ENCODE measurements at places on chromosomes 6 and 20. TPM values are rescaled to one million over a fixed set of nuclear protein-coding genes. Genes with fewer than 3 reads are reported as not detected.

FAM209A gene
- total RNA-seq, result 7.5 TPM

MYCT1 gene
- not detected for total RNA-seq

DNA sequence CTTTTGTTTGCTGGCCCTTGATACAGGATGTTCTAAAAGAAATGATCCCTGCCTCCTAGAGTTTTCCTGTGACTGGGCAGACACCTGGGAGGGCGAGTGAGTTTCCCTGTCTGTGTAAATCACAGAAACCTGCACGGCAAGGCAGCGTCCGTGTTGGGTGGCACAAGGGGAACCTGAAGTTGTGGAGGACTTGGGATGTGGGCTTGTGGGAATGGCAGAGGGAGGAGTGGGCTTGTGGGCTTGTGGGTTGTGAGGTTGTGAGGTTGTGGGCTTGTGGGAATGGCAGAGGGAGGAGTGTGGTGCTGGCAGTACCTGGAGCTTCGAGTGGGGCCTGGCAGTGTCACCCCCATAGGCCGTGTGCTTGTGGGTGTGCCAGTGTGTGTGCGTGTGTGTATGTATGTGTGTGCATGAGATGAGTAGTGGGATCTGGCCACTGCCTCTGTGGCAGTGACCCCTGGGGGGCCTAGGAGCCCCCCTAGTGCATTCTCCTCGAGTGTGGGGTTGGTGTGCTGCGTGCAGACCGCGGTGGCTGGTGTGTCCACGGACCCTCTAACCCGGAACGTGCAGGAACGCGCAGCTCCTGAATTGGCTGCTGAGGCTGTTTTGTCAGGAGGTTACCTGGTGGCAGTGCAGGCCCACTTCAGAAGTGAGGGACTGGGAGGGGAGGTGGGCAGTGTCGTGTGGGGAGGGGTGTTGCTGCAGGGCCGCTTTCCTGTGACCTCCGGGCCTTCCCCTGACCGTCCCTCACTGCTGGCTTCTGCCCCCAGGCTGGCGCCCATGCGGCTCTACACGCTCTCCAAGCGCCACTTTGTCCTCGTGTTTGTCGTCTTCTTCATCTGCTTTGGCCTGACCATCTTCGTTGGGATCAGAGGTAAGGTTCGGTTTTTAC, 13.0 kb downstream of the TMEM181 start:
- DNase-seq, result no peak

GRCh38 chr20:2849529-2849928, 9.0 kb downstream of the VPS16 start:
- no peak for DNase-seq

GRCh38 chr6:111013144-111013915, 31.5 kb downstream of the RPF2 start:
- no peak for DNase-seq

DNA sequence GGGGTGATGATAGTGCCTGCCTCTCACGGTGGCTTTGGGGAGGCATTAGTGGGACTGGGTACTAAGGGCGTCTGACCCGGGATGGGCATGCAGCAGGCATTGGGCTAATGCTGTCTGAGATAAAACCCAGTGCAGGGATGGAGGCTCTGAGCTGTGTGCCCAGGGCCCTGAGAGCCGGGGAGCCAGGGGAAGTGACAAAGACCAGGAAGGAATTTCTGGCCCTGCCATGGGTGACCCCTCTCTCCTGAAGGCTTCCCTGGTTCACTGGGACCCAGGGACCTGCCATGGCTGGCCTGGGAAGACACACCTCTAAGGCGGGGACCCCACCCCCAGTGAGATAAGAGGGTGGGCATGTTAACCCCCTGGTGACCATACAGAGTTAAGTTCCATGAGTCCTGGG, 3.9 kb upstream of the GATA5 start:
- no peak for DNase-seq

GRCh38 chr20:309306-309840, 12.0 kb downstream of the ZCCHC3 start:
- no peak for DNase-seq

GJE1 gene
- not detected for total RNA-seq

HAO1 gene
- not detected for total RNA-seq

DNA sequence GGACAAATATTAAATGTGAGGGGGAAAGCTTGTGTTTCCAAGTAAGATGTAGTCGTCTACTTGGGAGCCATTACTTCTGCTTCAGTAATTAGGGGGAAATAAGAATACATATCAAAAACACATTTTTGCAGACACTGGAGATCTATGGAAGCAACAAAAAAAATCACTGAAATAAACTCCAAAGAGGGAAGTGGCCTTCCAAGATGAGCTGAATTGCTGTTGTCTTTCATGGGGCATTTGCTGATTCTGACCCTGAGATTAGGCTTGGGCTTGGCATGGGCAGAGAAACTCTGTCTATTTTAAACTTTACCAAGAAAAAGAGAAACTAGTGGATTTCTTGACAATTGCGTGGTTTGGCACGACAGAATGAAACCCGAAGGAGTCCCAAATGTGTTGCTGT, 120.1 kb downstream of the MAP3K5 start:
- no peak for DNase-seq

DNA sequence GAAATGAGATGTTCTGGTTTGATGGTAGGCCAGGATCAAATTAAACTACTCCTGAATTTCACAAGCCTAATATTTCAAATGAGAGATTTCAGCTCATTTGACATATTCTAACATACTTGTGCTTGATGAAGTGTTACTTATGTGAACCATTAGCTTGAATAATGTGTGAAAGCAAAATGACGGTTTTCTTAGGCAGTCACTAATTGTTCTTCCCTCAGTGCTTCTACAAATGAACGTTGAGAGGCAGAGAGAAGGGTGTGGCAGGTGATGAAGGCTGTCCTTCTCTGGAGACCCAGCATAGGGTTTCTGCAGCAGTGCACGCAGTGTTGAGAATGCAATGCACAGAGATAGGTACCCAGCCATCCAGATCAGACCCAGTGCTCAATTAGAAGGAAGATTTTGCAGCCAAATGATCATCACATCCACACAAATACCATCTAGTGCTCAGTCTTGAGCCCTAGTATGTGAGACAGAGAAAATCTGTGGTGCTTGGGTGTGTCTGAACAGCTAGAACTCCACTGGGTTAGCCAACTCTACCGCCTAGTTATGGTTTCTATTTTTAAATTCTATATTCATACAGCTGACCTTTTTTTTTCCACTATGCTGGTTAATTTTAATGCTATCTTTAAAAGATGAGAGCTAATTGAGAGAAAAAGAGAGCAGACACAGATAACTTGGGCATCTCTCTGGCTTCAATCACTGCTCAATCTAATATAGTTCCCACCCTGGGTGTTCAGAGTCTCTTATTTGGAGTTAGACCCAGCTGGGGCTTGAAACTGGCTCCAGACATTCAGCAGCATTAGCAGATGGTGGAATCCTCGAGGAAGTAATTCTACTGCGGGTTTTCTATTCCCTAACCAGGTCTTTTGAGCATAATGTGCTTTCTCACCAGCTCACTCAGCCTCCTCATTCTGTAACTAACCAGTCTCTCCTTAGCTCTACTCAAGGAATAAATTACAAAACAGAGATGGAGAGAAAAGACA, 4.4 kb upstream of the MYLIP start:
- no peak for DNase-seq

- DNase-seq, result no peak
Measured at GRCh38 chr6:106160189-106160588, 74.1 kb downstream of the PRDM1 start.

DNA sequence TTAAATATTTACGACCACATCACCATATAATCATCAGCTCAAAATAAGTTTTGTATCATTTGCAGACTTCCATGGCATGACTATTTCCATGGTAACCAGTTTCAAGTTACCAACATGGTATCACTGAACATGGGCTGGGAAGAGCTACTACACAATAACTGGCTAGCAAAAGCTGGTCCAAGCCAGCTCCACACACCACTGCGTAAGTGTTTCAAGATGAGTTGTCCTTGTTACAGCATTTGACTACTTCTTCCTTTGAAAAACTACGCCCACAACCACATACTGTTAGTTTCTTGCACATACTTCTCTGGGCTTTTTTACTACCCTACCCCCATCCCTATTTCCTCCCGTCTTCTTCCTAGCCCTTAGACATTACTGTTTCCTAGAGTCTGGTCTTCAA, 8.5 kb downstream of the CD164 start:
- DNase-seq, result no peak

Measured in naive thymus-derived CD8-positive, alpha-beta T cell (primary cell).